Erythroblast (primary cell): ENCODE measurements at places on chromosomes 1 and 21.

GRCh38 chr1:93123201-93123783 lies 44.2 kb downstream of the MTF2 start:
- no peak for DNase-seq

GRCh38 chr21:42158846-42159245 lies 60.1 kb upstream of the ABCG1 start:
- no peak for DNase-seq

DNA sequence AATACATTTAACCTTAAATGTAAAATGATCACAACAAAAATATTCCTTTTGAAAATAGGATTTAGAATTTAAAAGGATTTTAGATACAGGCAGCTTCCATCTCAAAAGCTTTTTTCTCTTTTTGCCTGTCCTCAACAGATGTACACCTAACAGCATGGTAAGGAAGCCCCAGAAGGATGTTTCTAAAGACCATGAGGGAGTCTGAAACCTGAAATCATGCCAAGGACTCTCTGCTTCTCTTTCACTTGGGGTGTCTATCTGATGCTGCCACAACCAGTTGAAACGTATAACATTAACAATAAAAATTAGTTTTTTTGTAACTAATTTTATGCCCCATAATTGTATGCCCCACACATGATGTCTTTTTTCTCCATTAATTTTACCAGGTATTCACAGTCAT lies 5.4 kb upstream of the ZNF281 start:
- no peak for DNase-seq

- DNase-seq, result no peak
Observed at GRCh38 chr21:32962268-32962667, 63.5 kb upstream of the OLIG2 start.

- no peak for DNase-seq
Observed at GRCh38 chr1:232554409-232554808, 75.5 kb downstream of the SIPA1L2 start.

DNA sequence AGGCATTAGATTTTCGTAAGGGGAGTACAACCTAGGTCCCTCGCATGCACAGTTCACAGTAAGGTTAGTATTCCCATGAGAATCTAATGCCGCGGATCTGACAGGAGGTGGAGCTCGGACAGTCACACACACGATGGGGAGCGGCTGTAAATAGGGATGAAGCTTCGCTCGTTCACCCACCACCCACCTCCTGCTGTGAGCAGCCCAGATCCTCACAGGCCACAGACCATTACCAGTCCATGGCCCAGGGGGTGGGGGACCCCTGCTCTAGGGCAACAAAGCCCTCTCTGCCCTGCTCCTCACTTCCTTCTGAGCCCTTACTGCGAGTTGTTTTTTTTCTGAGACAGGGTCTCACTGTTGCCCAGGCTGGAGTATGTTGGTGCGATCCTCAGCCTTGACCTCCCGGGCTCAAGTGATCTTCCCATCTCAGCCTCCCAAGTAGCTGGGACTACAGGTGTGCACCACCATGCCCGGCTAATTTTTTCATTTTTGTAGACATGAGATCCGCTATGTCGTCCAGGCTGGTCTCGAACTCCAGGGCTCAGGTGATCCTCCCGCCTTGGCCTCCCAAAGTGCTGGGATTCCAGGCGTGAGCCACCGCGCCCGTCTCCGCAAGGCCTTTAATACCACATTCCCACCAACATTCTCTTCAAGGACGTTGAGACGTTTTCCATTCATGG lies 21.3 kb downstream of the TRPM2 start:
- DNase-seq, result no peak

DNA sequence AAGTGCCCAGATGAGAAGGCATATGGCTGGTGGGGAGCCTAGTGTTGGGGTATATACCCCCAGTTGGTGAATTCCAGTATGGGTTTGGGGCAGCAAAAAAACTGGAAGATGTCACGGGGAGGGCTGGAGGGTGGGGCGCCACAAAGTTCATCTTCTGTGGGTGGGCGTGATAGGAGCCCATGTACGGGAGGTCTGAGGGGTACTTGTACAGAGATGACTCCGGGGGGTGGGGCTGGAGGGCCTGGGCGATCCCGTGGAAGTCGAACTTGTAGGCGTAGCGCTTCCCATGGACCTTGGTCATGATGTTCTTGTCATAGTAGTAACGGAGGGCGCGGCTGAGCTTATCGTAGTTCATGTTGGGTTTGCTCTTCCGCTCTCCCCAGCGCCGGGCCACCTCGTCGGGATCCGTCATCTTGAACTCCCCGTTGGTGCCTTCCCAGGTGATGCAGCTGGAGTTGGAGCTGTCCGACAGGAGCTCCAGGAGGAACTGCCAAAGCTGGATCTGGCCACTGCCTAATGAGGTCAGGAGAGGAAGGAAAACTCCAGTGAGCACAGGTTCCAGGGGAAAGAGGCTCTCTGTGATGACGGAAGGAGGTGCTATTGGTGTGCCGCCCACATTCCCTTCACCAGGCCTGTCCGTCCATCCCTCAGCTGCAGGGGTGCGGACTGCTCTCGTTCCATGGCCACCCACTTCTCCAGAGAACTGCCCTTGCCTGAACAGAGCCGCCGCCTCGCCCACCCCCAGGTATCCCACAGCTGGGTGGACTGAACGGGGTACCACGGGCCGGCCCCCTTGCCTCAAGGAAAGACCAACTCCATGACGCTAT lies 114.7 kb downstream of the ERG start:
- DNase-seq, result no peak

GRCh38 chr1:222068937-222069336 lies 327.0 kb upstream of the DUSP10 start:
- no peak for DNase-seq

GRCh38 chr1:53982034-53982762 lies 35.8 kb downstream of the LDLRAD1 start:
- DNase-seq, result no peak

DNA sequence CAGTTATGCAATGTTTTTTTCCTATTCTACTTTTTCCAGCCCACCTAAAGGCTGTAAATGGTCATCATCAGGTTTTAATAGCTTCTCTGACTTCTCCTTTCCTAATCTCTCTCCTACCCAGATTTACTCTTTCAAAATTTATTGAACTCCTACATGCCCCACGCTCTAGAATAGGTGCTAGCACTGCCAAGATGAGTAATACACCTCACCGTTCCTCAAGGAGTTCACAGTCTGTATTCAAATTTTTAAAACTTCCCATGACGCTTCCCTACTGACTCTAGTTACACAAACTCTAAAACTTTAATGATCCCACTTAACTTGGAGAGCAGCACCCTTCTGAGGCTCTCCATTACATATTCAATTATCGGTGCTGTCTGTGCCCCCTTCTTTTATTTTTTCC lies 51.6 kb downstream of the ALG14 start:
- DNase-seq, result no peak

- DNase-seq, result no peak
Observed at GRCh38 chr1:162128693-162129356, 59.3 kb downstream of the NOS1AP start.

GRCh38 chr21:39004634-39005501 lies 178.4 kb downstream of the PSMG1 start:
- DNase-seq, result peak; percentile 8

- DNase-seq, result peak; percentile 89
Observed at GRCh38 chr21:44854391-44854663, 19.2 kb downstream of the PTTG1IP start.

DNA sequence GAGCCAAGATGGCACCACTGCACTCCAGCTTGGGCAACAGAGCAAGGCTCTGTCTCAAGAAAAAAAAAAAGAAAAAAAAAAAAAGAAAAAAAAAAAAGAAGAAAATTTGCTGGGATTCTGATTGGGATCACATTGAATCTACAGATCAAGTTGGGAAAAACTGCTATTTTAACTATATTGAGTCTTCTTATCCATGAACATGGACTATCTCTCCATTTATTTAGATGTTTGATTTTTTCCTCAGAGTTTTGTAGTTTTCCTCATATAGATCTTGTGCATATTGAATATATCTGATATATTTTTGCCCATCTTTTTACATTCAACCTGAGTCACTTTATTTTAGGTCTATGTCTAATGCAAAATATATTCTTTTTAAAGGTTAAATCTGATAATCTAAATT lies 58.3 kb upstream of the B3GALNT2 start:
- DNase-seq, result no peak

DNA sequence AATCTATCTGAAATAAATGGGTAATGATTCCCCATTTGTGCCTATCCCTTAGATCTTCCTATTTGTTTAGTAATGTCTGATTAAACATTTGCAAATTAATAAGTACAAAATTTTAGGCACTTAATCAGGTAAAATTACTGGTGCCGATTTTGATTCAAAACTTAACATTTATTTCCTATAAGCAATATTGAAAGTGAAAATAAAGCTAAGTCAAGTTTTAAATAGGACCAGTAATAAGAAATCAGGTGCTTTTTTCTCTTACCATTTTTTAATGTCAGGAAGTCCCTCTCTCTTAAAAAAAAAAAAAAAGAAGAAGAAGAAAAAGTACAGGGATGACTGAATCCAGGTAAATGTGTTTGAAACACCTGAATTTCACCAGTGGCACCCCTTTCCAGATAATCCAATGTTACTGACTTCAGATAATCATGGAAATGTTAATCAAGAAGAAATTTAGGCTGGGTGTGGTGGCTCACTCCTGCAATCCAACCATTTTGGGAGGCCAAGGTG lies 836 bp upstream of the GBP4 start:
- DNase-seq, result no peak

- DNase-seq, result no peak
Observed at GRCh38 chr1:147505568-147505967, 35.7 kb upstream of the BCL9 start.

GRCh38 chr21:30580132-30580531 lies 10.1 kb downstream of the KRTAP22-2 start:
- DNase-seq, result no peak

GRCh38 chr1:11417162-11417561 lies 61.8 kb upstream of the DISP3 start:
- DNase-seq, result no peak

GRCh38 chr1:176225479-176225875 lies 18.4 kb upstream of the COP1 start:
- DNase-seq, result no peak

DNA sequence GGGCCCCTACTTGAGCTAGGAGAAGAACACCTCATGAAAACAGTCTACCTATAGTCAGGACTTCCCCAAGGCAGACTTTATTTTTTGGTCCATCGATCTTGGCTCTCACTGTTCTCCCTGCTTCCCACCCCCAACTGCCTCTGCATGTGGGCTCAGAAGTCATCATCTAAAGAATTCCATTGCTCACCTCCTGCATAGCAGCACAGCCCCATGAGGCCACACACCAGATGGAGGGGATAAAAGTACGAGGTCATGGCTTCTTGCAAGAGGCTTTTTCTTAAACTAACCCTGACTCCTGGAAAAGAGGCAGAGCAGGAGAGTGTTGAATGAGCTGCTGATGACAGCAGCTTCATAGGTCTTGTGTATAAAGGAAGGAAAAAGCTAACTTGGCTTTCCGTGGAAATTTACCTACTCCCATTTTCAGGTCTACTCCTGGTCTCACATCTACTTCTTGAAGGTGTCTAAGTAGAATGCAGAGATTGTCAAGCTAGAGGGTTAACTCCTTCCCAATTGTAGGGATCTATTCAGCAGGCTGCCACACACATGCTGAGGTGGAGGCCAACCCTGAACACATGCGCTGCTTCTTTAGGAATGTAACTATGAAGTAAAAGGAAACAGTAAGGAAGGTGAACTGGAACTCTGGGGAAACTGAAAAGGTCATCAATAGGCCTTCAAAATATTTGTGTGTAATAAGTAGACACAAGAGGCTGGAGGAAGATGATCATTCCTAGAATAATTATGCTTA lies 18.7 kb downstream of the WNT2B start:
- no peak for DNase-seq

GRCh38 chr1:202671399-202671798 lies 38.9 kb downstream of the SYT2 start:
- DNase-seq, result no peak

DNA sequence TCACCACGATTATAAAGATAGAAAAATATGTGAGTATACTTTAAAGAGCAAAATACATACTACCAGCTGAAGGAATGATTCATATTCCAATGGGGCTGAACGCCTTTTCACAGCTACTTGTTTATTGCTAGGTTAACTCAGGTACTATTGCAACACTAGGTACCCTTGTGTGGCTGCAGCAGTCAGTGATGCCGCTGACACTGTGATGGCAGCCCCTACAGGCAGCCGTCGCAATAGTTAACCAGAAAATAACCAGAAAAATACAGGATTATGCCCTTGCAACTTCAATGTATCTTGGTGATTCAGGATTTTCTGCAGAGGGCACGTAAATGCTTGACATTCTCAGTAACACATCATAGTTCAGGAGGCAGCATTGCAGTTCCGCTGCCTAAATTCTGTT lies 1.6 kb upstream of the MARK1 start:
- DNase-seq, result no peak

DNA sequence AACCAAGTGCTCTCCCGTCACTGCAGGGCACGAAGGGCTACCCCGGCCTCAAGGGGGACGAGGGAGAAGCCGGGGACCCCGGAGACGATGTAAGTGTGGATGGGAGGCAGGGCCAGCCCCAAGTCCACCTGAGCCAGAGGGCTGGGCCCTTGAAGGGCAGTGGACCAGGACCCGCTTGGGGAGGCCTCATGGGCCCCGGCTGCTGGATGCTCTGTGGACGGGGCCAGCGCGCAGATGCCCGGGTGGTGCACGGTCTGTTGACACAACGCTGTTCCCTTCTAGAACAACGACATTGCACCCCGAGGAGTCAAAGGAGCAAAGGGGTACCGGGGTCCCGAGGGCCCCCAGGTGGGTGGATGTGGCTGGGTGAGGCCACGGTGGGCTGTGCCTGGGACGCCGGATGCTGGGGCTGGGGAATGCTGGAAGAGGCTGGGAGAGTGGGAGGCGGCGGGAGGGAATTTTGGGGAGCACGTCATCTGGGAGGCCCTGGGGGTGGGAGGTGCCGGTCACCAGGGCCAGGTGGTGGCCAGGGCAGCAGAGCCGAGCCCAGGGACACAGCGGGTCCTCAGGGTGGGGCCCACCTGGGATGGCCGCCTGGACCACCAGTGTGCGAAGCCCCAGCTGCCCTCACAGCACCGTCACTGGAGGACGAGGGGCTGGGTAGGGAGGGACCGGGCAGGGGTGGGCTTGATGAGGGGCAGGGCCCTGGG lies 17.5 kb downstream of the COL6A1 start:
- no peak for DNase-seq

DNA sequence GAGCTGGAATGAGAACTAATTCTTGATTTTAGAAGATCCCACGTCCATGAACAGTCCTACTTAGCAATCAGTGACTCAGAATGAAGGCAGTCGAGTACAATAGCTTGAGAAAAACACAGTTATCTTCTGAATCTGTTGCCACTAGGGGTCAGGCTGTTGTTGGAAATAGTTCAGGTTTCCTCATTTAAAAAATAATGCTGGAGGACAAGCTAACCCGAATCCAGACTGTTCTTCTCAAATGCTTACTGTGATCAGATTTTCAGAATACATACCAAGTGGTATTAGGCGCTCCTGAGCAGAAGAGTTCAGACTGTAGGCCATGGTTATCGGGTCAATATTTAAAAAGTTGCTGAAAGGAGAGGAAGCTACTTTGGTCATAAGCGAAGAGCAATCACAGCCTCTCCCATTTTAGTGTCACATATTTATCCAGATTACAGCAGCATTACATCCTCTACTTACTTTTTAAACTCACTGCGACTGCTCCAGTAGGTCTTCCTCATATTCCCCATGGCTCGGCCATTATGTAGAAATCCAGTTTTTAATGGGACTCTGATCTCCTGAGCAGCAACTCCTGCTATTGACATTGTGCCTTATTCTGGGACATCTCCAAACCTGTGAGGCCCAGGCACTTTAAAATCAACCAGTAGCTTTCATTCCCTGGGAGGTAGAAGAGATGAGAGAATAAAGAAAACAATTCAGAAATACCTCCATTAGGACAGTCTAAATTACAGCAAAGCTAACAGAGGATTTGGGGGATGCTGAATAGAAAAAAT lies 10.9 kb downstream of the ERRFI1 start:
- peak; percentile 65 for DNase-seq
